GM20000 (cell line): ENCODE measurements at places on chromosomes 5 and 9.

DNA sequence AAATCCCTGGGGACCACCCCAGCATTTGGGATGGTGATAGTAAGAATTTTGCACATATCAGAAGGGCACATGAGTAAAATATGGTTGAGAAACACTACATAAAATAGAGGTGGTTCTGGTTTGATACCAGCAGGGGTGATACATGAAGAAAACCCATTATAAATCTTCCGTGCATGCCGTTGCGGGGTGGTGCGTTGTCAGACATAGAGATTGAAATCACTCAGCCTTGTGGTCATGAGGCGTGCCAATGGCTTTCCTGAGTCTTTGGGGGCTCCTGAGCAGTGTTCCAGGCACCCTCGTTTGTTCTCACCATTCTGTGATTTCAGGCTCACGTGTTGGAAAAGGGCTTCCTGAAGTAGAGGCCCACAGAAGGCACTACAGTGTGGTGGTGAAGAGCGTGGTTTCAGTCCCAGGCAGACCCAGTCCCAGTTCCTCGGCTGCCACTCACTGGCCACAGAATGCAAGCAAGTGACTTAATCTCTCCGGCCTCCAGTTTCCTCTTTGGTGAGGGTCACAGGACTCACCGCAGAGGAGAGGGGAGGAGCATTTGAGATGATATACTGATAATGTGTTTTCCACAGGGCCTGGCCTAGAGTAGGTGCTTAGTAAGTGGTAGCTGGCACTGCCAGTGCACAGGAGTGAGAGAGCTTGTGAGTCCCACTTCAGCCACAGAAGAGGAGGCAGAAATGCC is 20.5 kb upstream of the GLRX start:
- peak; percentile 81 for DNase-seq

- no peak for DNase-seq
These were observed 124.9 kb downstream of the SAXO1 start for GRCh38 chr9:18907927-18908625.

GRCh38 chr5:38997591-38997990 is 76.6 kb downstream of the RICTOR start:
- DNase-seq: no peak

DNA sequence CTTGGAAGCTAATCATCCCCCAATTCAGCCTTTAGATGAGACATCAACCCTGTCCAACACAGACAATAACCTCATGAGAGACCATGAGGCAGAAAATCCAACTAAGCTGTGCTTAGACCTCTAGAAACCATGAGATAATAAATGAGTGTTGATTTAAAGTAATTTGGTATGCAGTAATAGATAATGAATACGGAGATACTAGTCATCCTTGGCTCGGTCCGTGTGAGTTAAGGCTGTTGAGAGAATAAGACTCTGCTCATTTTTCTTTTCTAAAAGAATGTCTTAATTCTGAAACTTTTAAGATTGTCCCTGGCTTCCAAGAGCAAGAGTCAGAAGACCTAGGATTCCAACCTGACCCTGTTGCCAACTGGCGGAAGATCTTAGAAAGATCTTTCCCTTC is 6.1 kb downstream of the TNC start:
- DNase-seq: no peak

DNA sequence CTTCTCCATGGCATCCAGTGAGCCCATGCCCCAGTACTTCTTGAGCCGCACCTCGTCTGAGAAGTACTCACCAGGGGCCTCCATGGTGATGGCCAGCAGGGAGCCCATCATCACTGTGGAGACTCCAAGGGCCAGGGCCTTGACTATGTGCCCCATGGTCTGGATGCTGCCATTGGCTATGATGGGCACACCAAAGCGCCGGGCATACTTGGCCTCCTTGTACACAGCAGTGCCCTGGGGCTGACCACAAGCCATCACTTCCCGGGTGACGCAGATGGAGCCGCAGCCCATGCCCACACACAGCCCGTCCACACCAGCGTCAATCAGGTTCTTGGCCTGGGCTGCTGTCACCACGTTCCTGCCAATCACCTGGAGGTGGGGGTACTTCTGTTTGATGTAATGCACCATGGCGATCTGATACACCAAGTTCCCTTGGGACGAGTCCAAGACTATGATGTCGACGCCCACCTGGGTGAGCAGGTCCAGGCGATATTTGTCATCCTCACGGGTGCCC is 7.0 kb upstream of the DCAF12 start:
- DNase-seq: no peak

- DNase-seq: no peak
These were observed 206.0 kb downstream of the DMRT2 start for GRCh38 chr9:1256178-1256577.

GRCh38 chr9:125343518-125344275 is 82.1 kb downstream of the GAPVD1 start:
- DNase-seq: no peak

GRCh38 chr9:76891874-76892273 is 14.0 kb downstream of the PRUNE2 start:
- DNase-seq: no peak

- DNase-seq: no peak
These were observed 2.7 kb downstream of the LARP1 start for GRCh38 chr5:154757814-154758406.

DNA sequence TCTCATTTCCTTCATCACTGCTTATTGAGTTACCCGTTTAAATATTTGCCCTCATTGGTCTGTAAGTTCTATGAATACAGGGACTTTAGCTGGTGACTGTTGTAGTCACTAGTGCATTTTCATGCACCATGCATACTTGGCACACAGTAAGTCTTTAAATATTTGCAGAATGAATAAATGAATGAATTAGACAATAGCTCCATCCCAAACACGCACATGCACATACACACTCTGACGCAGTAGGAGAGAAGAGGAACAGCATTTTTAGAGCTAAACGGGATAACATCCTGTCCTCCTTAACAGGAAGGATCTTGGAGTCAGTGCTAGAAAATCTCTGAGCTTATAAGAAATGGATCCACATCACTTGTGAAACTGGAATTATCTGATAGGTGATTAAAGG is 447.7 kb downstream of the KIF4B start:
- no peak for DNase-seq

- DNase-seq: peak; percentile 63
These were observed 77.2 kb downstream of the MRPS30 start for GRCh38 chr5:44885903-44886302.

- no peak for DNase-seq
These were observed 88.6 kb upstream of the IFNE start for GRCh38 chr9:21570643-21571275.

GRCh38 chr5:59069438-59070079 is 486.7 kb downstream of the RAB3C start:
- no peak for DNase-seq

- no peak for DNase-seq
These were observed 31.3 kb upstream of the LARP1 start for GRCh38 chr5:154723740-154724505.

GRCh38 chr5:147509041-147509709 is 693 bp downstream of the DPYSL3 start:
- no peak for DNase-seq

- DNase-seq: peak; percentile 87
These were observed 4.0 kb upstream of the TRAF2 start for GRCh38 chr9:136882109-136882946.

DNA sequence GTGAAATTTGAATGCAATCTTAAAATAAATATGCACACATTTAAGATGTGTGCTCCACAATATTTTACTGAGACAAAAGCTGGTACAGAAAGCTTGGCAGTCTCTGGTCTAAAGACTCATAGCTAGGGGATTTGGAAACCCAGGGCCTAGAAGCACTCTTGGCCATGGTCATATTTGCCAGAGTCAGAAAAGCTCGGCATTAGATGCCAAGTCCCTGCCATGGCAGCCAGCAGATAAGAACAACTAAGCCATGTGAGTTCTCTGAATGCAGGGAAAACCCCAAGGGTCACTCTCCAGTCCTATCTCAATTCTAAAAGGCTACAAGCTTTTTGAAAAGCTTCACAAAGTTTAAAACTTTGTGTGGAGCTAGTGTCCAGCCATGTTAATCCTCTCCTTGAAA is 119.5 kb downstream of the FAM114A2 start:
- no peak for DNase-seq

GRCh38 chr9:107193251-107193650 is 89.8 kb upstream of the RAD23B start:
- DNase-seq: no peak

- DNase-seq: no peak
These were observed 309.6 kb upstream of the RFX3 start for GRCh38 chr9:3835393-3835792.

DNA sequence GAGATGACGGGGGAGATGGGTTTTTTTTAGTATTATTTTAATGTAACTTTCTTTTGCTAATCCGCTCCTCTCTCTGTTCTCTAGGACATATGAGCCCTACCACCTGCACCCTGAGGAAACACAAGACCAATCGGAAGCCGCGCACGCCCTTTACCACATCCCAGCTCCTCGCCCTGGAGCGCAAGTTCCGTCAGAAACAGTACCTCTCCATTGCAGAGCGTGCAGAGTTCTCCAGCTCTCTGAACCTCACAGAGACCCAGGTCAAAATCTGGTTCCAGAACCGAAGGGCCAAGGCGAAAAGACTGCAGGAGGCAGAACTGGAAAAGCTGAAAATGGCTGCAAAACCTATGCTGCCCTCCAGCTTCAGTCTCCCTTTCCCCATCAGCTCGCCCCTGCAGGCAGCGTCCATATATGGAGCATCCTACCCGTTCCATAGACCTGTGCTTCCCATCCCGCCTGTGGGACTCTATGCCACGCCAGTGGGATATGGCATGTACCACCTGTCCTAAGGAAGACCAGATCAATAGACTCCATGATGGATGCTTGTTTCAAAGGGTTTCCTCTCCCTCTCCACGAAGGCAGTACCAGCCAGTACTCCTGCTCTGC is 4.8 kb downstream of the MSX2 start:
- DNase-seq: no peak

- no peak for DNase-seq
These were observed 28.8 kb downstream of the GLT6D1 start for GRCh38 chr9:135610290-135611141.

- peak; percentile 90 for DNase-seq
These were observed 74.5 kb upstream of the BARHL1 start for GRCh38 chr9:132507670-132508469.

GRCh38 chr9:109766351-109766750 is 13.6 kb upstream of the PALM2AKAP2 start:
- no peak for DNase-seq

DNA sequence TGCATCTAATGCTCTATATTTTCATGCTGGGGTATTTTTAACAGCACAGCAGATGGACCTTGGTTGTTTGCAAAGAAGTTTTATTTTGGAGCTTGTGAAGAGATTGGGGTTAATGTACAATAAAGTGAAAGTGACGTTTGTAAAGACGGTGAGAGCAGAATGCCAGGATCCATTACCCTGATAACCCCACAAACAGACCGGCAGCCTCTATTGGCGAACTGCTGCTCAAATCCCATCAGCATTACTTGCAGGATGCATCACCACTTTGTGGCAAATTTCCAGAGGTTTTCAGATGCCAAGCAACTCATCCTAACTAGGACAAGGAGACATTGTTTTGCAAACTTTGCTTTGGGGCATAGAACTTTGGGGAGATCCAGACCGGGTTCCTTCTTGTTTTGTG is 383.3 kb upstream of the ZNF462 start:
- DNase-seq: no peak

DNA sequence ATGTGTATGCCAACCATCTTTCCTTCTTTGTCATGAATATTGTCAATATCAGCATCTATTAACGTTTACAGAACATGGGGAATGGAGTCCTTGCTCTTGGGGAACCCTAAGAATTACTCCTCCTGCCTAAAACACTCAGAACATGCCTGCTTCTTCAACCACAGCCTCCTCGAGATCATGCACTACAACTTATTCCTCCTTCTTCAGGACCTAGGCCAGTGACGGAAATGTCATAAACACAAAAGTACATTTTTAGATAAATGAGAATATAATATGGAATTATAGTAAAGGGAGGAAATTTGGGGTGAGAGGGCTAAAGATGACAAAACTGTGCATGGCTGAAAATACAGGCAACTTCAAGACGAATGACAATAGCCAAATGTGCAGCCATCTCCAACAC is 3.1 kb upstream of the IFNK start:
- DNase-seq: no peak
